Stimulated activated CD4-positive, alpha-beta T cell treated with anti-CD3 and anti-CD28 coated beads, Interleukin-1b, Interleukin-23, amount 100 ng/mL, for 48 hours (primary cell): ENCODE measurements at places on chromosomes 6 and 20.

DNA sequence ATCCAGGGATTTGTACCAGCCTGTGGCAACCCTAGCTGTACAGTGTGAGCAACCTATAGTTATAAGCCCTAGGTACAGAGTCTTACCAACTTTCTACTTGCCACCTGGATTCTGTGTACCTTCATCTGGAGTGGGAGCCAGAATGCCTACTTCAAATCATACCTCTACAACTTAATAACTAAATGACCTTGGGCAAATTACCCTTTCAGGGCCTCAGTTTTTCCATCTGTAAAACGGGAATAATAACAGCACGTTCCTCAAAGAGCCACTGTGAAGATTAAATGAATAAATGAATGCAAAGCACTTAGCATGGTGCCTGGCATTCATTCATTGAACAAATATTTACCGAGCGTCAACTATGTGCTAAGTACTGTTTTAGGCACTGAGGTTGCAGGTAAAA, 50.7 kb upstream of the FAM210B start:
- DNase-seq, result no peak

DNA sequence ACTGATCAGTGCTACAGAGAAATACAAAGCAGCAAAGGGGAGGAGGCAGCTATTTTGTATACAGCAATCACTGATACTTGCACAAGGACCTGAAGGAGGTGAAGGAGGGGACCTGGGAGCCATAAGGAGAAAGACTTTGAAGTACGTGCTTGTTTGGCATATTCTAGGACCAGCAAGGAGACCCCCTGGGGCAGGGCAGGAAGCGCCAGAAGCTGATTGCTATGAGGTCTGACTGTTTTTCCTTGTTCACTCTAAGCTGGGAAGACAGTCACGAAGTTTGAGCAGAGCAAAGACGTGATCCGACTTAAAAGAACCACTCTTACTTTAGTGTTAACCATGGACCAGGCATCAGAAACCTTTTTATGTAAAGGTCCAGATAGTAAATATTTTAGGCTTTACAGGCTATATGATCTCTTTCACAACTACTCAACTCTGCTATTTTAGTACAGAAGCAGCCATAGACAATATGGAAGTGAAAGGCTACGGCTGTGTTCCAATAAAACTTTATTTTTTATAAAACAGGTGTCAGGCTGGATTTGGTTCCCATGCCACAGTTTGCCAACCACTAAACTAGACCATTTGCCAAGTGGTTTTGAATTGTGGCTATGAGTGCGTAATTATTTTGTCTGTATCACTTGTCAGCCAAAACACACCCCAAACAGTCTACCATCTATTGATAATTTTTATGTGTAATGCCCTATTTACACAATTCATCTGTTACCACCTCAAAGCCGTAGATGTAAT, 217.9 kb downstream of the PRL start:
- DNase-seq, result no peak

GRCh38 chr6:139037490-139037889, 8.9 kb downstream of the ABRACL start:
- DNase-seq, result no peak

GRCh38 chr6:119395192-119395591, 45.6 kb upstream of the MAN1A1 start:
- no peak for DNase-seq

DNA sequence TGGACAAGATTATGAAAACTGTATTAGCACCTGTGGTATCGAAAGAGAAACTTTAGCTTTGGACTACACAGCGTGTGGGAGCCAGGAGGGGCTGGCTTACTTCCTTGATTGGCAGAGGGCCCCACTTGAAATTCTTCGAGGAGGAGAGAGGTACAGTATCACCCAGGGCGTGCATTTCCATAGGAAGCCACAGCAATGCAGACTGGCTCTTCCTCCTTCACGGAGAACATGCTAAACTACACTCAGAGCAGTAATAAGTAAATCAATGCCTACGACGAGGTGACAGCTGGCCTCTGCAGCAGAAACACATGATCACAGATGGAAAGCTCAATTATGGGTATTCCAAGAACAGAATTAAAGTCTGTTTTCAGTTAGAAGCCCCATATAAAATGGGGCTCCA, 44.2 kb downstream of the MYLK4 start:
- DNase-seq, result no peak

DNA sequence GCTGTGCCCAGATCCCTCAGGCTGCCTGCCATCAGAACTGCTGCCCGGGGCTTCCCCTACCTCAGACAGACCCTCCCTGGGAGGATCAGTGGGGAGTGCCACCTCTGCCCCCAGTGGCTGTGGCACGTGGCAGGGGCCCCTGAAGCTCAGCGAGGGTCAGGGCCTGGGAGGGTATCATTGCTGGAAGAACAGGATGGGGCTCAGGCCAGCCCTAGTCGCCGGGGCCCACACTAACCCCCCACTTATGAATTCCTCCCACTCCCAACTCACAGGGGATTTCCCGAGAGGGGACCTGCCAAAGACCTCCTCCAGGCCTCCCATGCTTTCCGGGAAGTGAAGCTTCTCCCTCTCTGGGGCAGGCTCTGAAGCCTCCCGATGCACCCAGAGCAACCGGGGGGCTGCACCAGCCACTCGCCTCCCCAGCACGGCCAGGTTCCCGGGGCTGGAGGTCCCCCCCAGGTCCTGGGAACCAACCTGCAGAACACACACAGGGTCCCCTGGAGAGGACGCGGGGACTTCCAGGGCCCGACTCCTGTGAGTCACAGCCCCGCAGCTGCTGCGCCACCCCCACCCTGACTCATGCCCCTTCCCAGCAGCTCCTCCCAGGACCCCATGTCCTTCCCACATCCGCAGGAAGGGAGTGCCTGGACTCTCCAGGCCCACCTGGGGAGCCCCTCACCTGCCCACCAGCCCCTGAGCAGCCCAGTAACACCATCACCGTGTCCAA, 2.5 kb downstream of the TNFRSF6B start:
- peak; percentile 67 for DNase-seq

- DNase-seq, result no peak
Measured at GRCh38 chr6:41271901-41272395, 14.5 kb downstream of the TREM1 start.

- no peak for DNase-seq
Measured at GRCh38 chr6:1705183-1705582, 95.5 kb downstream of the FOXC1 start.

- no peak for DNase-seq
Measured at GRCh38 chr6:35402856-35403191, 49.3 kb upstream of the FANCE start.

- no peak for DNase-seq
Measured at GRCh38 chr6:18491308-18492045, 104.3 kb downstream of the RNF144B start.

DNA sequence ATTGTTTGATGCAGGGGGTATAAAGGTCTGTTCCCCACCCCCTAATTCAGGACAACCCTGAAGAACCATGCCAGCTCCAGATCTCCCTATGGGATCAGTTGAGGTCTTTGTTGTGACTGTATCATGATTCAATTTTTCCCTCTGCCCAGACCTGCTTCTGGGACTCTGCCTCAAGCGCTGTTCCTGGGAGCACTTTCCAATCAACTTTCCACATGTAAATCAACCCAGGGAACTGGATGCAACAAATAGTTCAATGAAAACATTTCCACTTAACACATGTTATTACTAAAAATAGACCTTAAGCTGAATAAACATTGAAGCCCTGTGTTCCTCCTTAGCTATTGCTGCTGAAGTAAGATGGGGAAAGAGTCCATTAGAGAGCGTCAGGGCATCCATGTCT, 139.5 kb downstream of the C6orf58 start:
- no peak for DNase-seq

DNA sequence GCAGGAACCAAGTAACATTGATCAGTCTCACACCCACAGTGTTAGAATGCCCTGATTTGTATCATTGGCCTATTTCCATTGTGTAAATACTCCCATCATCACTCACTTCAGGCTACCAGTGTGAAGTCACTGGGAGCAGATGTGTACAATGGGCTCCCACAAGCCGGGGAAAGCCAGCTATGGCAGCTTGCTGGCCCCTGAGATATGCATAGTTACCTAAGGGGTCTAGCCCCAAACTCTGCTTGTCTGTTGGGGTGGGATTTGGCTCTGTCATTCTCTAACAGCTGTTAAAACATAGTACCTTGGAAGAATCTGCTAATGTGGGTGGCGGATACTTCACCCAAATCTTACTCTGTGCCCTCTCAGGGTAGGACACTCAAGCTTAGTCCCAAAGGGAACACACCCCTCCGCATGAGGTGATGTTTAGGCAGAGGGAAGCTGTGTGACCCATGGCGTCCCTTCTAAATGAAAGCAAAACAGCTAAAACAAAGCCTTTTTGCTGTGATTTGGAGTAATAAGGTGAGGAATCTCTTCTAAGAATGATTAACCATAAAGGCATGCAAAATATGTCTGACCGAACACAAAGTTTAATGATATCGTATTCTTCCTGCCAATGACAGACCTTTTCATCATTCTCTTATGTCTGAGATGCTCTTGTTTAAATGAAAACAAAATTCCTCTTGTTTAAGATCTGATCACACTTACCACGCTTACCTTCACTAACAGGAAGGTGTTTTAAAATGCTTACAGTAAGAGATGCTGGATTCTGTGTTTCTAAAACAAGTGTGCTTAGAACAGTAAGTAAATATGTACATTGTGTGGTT, 45.9 kb upstream of the PXDC1 start:
- no peak for DNase-seq

- DNase-seq, result no peak
Measured at GRCh38 chr6:39945626-39946025, 11.4 kb upstream of the MOCS1 start.

GRCh38 chr6:21595285-21596144, 2.0 kb downstream of the SOX4 start:
- DNase-seq, result no peak

DNA sequence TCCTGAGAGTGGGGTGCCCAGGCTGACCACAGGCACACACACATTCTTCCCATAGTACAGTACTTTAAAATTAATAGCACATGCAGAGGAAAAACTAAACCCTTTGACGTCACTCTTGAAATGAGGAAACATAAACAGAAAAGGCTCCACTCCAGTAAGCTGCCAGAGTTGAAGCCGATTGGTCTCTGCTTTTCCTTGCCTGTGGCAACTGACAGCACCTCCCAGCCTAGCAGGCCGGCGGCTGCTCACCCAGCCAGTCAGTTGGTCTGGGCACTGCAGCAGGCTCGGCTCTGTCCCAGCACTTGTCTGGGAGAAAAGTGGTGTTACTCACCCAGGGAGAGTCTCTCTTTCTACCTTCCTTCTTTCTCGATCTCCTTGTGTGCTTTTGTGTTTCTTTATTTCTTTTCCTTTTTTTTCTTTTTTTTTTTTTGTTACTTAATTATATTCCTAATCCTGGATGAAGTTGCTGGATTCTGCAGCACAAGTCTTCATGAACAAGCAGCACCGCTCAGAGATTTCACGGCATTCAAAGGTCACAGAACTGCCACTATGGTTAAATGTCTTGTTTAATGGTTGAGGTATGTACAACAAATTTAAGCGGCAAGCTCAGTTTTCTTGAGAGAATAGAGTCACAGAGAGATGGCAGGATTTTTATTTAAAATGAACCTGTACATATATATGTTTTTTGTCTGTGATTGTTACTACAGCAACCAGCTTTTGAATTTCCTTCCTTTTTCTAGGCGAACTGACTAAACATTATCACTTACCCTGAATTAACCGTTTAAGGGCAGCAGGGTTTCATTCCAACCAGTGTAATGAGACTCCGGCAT, at the start of gene PDE7B:
TSS of gene PDE7B (plus strand) at position 260 of the 830 bp plus-strand sequence.
- peak; percentile 44 for DNase-seq

- DNase-seq, result no peak
Measured at GRCh38 chr6:136964398-136964797, 42.3 kb downstream of the SLC35D3 start.

- DNase-seq, result no peak
Measured at GRCh38 chr6:28747083-28747630, 176.6 kb downstream of the TRIM27 start.

- no peak for DNase-seq
Measured at GRCh38 chr6:46735720-46736031, 501 bp upstream of the PLA2G7 start.

GRCh38 chr6:10441655-10442009, 26.8 kb upstream of the TFAP2A start:
- no peak for DNase-seq

GRCh38 chr20:12201289-12201991, 283.7 kb downstream of the BTBD3 start:
- DNase-seq, result no peak

- DNase-seq, result no peak
Measured at GRCh38 chr20:16552015-16552414, 21.2 kb downstream of the KIF16B start.

DNA sequence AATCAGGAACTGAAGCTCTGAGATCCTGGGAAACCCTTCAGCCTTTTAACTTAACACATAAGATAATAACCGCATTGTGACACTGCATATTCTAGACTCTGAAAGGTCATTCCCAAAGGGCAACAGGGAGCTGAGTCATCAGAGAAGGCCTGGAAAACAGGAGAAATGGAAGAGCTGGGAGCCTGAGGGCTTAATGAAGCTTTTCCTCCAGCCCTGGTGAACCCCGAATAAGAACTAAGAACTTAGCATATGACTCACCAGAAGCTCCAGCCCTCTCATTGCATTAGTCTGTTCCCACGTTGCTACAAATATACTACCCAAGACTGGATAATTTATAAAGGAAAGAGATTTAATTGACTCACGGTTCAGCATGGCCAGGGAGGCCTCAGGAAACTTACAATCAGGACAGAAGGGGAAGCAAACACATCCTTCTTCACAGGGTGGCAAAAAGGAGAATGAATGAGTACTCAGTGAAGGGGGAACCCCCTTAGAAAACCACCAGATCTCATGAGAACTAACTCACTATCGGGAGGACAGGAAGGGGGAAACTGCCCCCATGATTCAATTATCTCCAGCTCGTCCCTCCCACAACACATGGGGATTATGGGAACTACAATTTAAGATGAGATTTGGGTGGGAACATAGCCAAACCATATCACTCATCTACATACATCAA, 648.5 kb downstream of the TFAP2A start:
- DNase-seq, result no peak

DNA sequence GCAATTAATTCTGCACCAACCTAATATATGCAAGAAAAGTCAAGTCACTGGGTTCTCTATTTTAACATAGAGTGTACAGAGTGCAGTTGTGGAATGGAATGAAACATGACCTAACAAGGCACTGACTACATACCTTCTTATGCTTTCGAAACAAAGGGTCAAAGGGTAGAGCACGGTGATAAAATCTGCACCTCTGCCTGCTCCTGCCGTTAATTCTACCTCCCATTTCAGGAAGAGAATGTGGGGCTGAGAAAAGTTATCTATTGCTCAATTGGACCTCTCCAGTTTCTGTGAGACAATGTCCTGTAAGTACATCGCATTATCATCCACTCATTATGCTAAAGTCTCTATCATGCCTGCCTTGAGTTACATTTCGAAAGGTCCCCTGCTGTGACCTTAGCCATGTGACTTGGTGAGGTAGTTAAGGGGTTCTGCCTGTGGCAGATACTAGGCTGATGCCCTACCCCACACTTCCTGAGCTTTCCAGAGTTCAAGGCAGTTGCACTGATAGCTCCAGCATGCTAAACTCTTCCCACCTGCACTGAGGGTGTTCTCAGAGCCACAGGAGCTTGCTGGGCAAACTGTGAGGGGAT, 14.0 kb upstream of the MOCS1 start:
- DNase-seq, result no peak

DNA sequence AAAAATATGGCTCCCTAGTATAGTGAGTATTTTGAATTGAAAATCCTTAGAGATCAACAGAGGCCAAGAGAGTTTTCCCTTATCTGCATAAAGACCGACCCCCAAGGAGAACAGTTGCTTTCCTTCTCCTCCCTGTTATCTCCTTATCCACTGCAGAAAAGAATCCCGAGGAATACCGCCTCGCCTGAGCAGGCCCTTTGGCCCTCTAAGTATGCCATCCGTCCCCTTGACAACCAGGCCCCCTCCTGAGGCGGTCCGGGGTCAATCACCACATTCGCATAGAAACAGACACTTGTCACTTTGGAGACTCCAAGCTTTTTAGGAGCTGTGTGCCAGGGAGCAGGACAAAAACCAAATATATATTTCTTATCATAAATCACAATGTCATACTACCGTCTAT, 15.9 kb upstream of the GGTLC1 start:
- DNase-seq, result no peak
